Effector memory CD8-positive, alpha-beta T cell (primary cell): ENCODE measurements at places on chromosomes 7 and 10.

DNA sequence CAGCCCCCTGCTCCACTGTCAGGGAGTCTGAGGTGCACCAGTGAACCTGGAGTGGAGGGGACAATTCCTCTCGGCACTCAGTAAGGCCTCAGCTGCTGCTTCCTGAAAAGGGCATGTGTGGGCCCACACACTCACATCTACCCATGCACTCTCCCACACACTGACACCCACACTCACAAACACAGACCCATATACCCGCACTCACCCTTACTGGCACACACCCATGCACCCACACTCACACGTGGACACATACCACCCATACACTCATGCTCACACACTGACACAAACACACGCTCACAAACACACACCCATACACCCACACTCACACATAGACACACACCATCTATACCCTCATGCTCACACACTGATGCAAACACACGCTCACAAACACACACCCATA is 31.9 kb downstream of the ADAMTS14 start:
- no peak overlapping the region for H3K27ac ChIP-seq
- no peaks in the 10 kb centered on the region for H3K4me1 ChIP-seq
- H3K4me3 ChIP-seq: no peak overlapping the region
- no peak for DNase-seq

GRCh38 chr7:130381468-130382312 is 1.4 kb downstream of the CPA1 start:
- H3K27me3 ChIP-seq: peaks cover 25% of the 10 kb centered on the region
- no peak overlapping the region for H3K27ac ChIP-seq
- H3K4me3 ChIP-seq: no peak overlapping the region
- DNase-seq: no peak

DNA sequence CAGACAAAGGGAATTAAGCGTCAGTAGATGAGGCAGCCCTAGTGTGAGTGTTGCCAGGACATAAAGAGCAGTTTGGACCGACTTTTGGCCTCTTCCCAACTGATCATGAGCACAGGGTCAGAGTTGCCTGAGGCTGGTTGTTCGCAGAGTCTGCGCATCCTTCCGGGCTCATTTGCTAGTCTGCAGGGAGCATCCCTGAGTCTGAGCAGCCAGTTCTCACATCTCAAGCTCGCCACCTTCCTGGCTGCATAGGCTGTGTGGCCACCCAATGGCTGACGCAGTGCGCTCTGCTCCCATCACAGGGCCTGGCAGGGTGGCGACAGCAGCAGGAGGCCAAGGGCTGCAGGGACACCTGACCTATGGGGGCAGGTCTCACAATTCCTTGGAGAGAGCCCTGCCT is 5.0 kb downstream of the GAD2 start:
- H3K27ac ChIP-seq: no peak overlapping the region
- H3K4me3 ChIP-seq: no peak overlapping the region
- H3K27me3 ChIP-seq: peaks cover 94% of the 10 kb centered on the region
- peaks cover 4% of the 10 kb centered on the region for H3K4me1 ChIP-seq

- H3K27ac ChIP-seq: no peak overlapping the region
- no peaks in the 10 kb centered on the region for H3K27me3 ChIP-seq
- no peak for DNase-seq
Measured at GRCh38 chr10:227014-227413, 91.8 kb downstream of the ZMYND11 start.

GRCh38 chr7:13639396-13639795 is 350.1 kb downstream of the ETV1 start:
- no peaks in the 10 kb centered on the region for H3K4me1 ChIP-seq
- no peaks in the 10 kb centered on the region for H3K27me3 ChIP-seq
- H3K27ac ChIP-seq: no peak overlapping the region

DNA sequence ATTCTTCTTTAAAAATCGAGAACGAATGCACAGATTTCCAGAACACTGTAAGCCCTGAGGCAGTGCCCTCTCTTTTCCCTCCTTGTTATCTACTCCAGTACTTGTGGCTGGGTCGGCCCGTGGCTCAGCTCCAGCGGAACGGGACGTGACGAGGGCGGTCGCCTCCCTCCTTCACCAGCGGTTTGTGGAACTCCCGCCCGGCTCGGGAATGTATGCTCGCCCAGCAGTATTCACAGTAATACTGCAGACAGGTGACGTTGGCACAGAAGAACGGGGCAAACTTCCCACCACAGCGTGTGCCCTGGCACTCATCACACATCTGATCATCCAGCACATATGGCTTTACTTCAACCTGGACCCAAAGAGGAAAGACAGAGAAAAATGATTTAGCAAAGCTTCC is 128.5 kb downstream of the BTAF1 start:
- peaks cover 12% of the 10 kb centered on the region for H3K4me1 ChIP-seq
- no peaks in the 10 kb centered on the region for H3K36me3 ChIP-seq
- no peak overlapping the region for H3K27ac ChIP-seq
- no peak for DNase-seq
- H3K27me3 ChIP-seq: no peaks in the 10 kb centered on the region

- no peaks in the 10 kb centered on the region for H3K4me1 ChIP-seq
- H3K27ac ChIP-seq: no peak overlapping the region
- H3K27me3 ChIP-seq: peaks cover 12% of the 10 kb centered on the region
- DNase-seq: no peak
- no peak overlapping the region for H3K4me3 ChIP-seq
Measured at GRCh38 chr7:108589199-108589598, 19.5 kb downstream of the DNAJB9 start.

GRCh38 chr7:91995391-91996105 is 54.9 kb downstream of the AKAP9 start:
- no peak overlapping the region for H3K4me3 ChIP-seq
- no peaks in the 10 kb centered on the region for H3K4me1 ChIP-seq
- no peak overlapping the region for H3K27ac ChIP-seq
- H3K36me3 ChIP-seq: peaks cover 56% of the 10 kb centered on the region
- no peaks in the 10 kb centered on the region for H3K27me3 ChIP-seq

GRCh38 chr10:124083740-124084397 is 9.5 kb downstream of the CHST15 start:
- H3K27me3 ChIP-seq: peaks cover 25% of the 10 kb centered on the region
- no peak for DNase-seq
- H3K36me3 ChIP-seq: no peaks in the 10 kb centered on the region
- H3K27ac ChIP-seq: no peak overlapping the region
- no peak overlapping the region for H3K4me3 ChIP-seq
- peaks cover 1% of the 10 kb centered on the region for H3K4me1 ChIP-seq

DNA sequence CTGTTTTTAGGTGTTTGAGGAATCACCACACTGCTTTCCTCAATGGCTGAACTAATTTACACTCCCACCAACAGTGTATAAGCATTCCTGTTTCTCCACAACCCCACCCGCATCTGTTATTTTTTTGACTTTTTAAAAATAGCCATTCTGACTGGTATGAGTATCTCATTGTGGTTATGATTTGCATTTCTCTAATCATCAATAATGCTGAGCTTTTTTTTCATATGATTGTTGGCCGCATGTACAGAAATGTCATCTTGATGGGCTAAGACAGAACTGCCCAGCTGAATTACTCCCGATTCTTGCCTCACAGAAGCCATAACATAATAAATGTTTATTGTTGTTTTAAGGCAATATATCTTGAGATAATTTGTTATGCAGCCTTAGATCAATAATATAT is 93.1 kb upstream of the DKK1 start:
- H3K27ac ChIP-seq: no peak overlapping the region
- no peak overlapping the region for H3K4me3 ChIP-seq
- H3K4me1 ChIP-seq: no peaks in the 10 kb centered on the region
- no peaks in the 10 kb centered on the region for H3K36me3 ChIP-seq
- no peak for DNase-seq

DNA sequence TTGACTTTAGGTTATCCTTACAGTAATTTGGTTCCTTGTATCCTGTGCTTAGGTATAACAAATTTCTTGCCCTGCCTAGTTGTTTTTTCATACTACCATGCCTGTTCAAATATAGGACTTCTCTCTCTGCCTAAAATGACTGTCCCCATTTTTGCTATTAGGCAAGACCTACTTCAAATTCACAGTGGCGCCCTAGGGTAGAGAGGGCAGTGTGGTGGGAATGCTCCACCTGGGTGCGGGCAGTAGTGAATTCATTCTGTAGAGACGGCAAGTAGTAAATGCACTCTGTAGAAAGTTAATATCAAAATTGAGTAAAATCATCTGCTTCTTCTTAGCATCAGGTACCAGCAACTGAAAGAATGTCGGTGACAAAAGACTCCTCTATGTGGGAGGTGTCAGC is 120.4 kb upstream of the RHOBTB1 start:
- H3K36me3 ChIP-seq: no peaks in the 10 kb centered on the region
- H3K27ac ChIP-seq: no peak overlapping the region
- no peaks in the 10 kb centered on the region for H3K4me1 ChIP-seq

DNA sequence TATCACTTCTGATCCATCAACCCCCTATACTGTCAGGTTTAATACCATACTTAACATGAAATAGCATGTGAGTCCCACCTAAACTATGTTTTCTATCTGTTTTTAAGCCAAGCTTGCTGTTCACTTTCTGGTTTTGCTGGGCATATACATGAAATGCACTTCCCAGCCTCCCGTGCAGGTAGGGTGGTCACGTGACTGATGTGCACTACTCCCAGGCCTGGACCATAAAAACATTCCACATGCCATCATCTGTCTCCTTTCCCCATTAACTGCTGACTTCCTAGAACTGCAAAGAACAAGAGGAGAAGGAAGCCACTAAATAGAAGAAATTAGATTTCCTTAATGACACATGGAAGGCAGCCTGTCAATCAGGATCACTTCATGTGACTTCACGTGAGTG is 40.1 kb upstream of the CALD1 start:
- no peak overlapping the region for H3K27ac ChIP-seq
- no peaks in the 10 kb centered on the region for H3K4me1 ChIP-seq
- DNase-seq: no peak

GRCh38 chr7:6035165-6035564 is 4.0 kb downstream of the ANKRD61 start:
- H3K4me1 ChIP-seq: peaks cover 20% of the 10 kb centered on the region
- H3K27ac ChIP-seq: no peak overlapping the region
- no peak for DNase-seq
- no peak overlapping the region for H3K4me3 ChIP-seq
- H3K36me3 ChIP-seq: peaks cover 58% of the 10 kb centered on the region

DNA sequence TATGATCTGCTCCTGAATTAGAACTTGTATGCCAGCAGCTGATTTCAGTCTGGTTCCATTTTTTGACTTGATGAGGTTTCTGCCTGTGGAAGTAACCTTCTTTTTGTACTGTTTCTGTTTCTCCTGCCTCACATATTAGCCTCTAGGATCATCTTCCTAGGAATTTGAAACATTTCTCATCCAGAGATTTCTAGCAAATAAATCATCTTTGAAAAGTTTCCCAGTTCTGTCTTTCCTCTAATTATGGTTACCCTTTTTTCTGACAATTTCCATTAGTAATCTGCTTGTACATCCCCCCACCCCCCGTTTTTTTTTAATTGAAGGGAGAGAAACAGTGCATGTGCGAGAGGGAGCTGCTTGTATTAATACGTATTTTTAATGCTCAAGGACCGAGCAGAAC is 92.2 kb downstream of the NRF1 start:
- peaks cover 16% of the 10 kb centered on the region for H3K4me1 ChIP-seq
- H3K36me3 ChIP-seq: peaks cover 6% of the 10 kb centered on the region
- no peak overlapping the region for H3K4me3 ChIP-seq
- no peaks in the 10 kb centered on the region for H3K27me3 ChIP-seq

GRCh38 chr7:142196066-142196840 is 61.6 kb downstream of the PRSS58 start:
- no peak for DNase-seq
- no peak overlapping the region for H3K27ac ChIP-seq
- no peak overlapping the region for H3K4me3 ChIP-seq
- H3K36me3 ChIP-seq: no peaks in the 10 kb centered on the region

GRCh38 chr7:20650782-20651181 is 35.3 kb downstream of the ABCB5 start:
- DNase-seq: no peak
- H3K4me1 ChIP-seq: no peaks in the 10 kb centered on the region
- H3K27ac ChIP-seq: no peak overlapping the region
- no peaks in the 10 kb centered on the region for H3K27me3 ChIP-seq

GRCh38 chr7:40527723-40528122 is 392.9 kb downstream of the SUGCT start:
- no peaks in the 10 kb centered on the region for H3K27me3 ChIP-seq
- no peak overlapping the region for H3K4me3 ChIP-seq
- H3K27ac ChIP-seq: no peak overlapping the region
- no peaks in the 10 kb centered on the region for H3K4me1 ChIP-seq

- H3K4me3 ChIP-seq: no peak overlapping the region
- no peak overlapping the region for H3K27ac ChIP-seq
- no peak for DNase-seq
- H3K27me3 ChIP-seq: no peaks in the 10 kb centered on the region
- no peaks in the 10 kb centered on the region for H3K36me3 ChIP-seq
Measured at GRCh38 chr7:49790209-49790608, 16.8 kb downstream of the VWC2 start.

GRCh38 chr7:42193471-42194129 is 43.4 kb downstream of the GLI3 start:
- peaks cover 2% of the 10 kb centered on the region for H3K4me1 ChIP-seq
- no peak for DNase-seq
- no peak overlapping the region for H3K27ac ChIP-seq
- H3K27me3 ChIP-seq: no peaks in the 10 kb centered on the region
- peaks cover 3% of the 10 kb centered on the region for H3K36me3 ChIP-seq

DNA sequence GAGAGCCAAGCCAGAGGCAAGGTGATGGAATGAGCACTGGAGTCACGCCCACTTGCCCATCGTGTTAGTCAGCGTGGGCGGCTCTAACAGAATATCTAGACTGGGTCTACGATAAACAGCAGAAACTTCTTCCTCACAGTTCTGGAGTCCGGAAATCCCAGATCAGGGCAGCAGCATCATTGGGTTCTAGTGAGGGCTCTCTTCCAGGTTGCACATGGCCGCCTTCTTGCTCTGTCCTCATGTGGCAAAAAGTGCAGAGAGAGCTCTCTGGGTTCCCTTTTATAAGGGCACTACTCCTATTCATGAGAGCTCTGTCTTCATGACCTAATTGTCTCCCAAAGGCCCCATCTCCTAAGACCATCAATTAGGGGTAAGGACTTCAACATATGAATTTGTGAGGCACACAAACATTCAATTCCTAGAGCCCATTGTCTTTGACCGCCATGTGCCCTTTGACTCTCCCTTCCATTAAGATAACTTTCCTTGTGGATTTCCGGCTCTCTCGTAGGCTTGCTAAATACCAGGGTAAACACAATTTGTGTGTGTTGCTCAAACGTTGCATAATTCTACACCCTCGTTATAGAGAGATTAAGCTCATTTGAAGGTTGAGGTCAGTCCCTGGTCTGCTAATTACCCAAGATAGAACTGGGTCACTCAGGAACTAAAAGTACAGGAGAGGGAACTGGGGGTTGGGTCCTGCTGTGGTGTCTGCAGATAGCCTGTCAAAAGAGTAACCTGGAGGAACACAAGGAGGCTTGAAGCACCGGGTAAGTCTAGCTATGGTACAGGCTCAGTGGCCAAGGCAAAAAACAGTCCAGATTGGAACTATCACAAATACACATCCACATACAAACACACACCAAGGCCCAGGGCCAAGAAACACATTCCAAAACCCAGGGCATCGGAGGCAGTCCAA is 28.7 kb upstream of the USP6NL start:
- DNase-seq: no peak
- H3K27me3 ChIP-seq: peaks cover 50% of the 10 kb centered on the region
- H3K4me1 ChIP-seq: no peaks in the 10 kb centered on the region
- H3K27ac ChIP-seq: no peak overlapping the region
- no peak overlapping the region for H3K4me3 ChIP-seq

GRCh38 chr10:95785317-95785716 is 29.4 kb downstream of the ENTPD1 start:
- no peak overlapping the region for H3K27ac ChIP-seq
- peaks cover 3% of the 10 kb centered on the region for H3K36me3 ChIP-seq
- H3K27me3 ChIP-seq: no peaks in the 10 kb centered on the region
- DNase-seq: no peak

GRCh38 chr10:16612981-16613355 is 91.3 kb upstream of the C1QL3 start:
- no peaks in the 10 kb centered on the region for H3K36me3 ChIP-seq
- peaks cover 5% of the 10 kb centered on the region for H3K4me1 ChIP-seq
- H3K27me3 ChIP-seq: no peaks in the 10 kb centered on the region
- DNase-seq: no peak
